AG09319 (cell line): ENCODE measurements at places on chromosomes 5 and 9.

- no peak for DNase-seq
These were observed 36.8 kb upstream of the CDH6 start for GRCh38 chr5:31156631-31157160.

GRCh38 chr5:43712081-43712480, 109.1 kb downstream of the NNT start:
- no peak for DNase-seq

DNA sequence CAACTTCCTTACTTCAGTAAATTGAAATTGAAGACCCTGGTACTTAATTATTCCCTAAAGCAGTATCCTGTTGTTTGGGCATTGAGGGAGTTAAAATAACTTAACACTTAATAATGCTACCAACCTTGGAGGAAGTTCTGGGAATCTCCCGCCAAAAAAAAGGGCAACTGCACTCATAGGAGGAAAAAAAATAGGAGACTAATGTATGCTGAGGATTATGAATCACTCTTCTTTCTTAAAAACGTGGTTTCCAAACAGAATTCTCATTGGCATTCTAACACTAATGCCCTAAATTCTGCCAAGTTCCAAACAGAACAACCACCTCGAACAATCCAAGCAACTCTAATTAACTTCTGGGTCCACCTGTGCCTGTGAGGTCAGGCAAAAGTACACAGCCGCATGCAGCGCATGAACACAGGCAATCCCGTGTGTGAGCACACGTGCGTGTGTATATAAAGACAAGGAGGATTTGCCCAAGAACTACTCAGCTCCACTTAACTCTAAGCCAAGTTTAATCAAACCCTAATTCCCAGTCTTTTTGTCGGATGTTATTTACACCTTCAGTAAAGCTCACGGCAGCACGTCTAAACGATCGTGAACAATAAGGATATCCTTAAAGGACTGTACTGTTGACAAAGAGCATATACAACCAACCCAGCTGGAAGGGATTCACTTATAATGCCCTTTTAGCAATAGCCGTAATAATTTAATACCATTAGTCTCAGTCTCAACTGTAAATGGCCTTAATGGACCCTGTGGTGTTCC, 78.4 kb downstream of the EBF1 start:
- no peak for DNase-seq

DNA sequence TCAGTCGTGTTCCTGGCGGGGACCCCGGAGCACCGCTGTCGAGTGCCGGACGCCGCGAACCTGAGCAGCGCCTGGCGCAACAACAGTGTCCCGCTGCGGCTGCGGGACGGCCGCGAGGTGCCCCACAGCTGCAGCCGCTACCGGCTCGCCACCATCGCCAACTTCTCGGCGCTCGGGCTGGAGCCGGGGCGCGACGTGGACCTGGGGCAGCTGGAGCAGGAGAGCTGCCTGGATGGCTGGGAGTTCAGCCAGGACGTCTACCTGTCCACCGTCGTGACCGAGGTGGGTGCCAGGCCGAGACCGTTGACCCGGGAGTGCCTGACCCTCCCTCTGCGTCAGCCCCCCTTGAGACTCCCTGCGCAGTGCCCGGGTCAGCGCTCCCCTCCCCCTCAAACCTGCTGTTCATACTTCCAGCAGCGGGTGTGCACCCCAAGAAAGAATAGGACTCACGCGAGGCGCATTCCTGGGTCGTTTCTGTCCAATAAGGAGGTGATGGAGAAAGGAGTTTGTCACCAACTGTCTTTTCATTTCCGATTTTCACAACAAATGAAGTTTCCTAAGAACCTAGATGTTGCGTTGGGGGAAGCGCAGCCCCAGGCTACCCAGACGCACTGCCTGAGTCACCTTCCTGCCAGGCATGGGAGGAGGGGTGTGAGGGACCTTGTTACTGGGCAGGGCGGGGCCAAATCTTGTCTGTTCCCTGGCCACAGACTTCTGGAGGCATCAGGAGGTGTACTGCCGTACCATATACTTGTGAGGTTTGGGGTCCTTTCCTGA, 722 bp downstream of the SLC22A4 start:
- DNase-seq = peak; percentile 38

DNA sequence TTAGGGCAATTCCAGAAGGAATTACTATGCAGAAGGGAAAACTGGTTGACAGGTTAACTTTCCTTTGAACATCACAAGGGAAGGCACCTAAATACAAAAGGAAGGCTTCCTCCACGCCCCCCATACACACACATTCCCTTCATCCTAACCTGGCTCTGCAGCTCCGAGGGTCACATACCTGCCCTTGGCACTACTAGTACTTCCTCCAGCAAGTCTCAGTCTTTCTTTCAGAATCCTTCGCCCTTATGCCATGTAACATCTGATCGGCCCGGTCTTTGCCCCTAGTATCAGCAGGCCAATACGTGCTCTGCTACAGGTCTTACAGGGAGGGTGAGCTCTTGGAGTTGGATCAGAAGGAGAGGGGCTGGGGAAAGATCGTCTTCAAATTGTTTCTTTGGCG, 1.6 kb upstream of the MARCHF6 start:
- DNase-seq = no peak

DNA sequence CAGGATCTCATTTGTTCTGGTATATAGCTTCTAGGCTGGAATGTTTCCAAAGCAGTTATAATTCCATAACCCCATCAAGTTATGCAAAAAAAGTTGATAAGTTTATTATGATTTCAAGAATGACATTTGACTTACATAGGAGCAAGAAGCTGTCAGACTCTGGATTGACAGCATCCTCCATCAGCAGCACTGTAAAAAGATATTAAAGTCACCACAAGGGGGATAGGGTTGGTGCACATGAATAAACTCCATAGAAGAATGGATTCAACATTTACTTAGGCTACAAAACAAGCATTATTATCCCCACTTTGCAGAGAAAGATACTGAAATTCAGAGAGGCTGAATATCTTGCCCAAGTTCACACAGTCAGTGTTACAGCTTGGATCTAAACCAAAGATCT, 208.9 kb upstream of the SLC30A5 start:
- DNase-seq = no peak

DNA sequence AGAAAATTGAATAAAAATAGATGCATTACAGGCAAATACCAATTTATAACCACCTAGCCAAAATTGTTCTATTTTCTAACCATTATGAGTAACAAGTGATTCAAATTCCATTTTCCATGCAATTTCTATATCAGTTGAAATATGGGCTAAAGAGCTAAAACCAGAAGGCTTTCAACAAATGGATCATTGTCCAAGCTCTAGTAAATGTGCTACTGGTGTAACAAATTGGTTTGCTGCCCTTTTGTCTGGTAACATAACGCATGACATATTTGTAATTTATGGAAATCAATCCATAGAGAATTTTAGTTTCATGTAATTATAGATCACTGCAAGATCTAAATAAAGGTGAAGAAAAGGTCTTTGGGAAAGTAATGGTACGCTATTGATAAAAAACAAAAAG, 708.0 kb upstream of the GRAMD2B start:
- no peak for DNase-seq

GRCh38 chr9:135612437-135612836, 26.9 kb downstream of the GLT6D1 start:
- DNase-seq = no peak

GRCh38 chr5:149995385-149996204, 4.9 kb downstream of the TIGD6 start:
- no peak for DNase-seq

GRCh38 chr9:108235609-108236008, 620.2 kb downstream of the ACTL7B start:
- DNase-seq = no peak

GRCh38 chr5:55575815-55576583, 41.2 kb upstream of the PLPP1 start:
- DNase-seq = no peak

- no peak for DNase-seq
These were observed 15.8 kb downstream of the C1QTNF2 start for GRCh38 chr5:160354666-160355065.

DNA sequence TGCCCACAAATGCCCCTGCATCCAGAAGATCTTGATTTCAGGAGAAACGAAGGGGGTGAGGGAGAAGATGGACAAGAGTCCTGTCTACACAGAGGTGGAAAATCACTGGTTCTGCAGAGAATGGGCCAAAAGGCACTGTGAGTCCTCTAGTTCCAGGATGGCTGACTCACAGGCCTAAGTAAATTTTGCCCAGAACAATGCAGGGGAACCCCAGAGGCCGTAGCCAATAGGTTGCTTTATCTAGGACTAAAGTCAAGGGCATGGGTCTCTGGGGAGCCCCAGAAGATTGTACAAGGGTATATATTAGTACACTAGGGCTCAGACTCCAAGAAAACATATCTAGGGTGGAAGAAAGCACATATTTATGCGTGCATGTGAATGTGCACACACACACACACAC, 98.0 kb downstream of the SLIT3 start:
- no peak for DNase-seq

DNA sequence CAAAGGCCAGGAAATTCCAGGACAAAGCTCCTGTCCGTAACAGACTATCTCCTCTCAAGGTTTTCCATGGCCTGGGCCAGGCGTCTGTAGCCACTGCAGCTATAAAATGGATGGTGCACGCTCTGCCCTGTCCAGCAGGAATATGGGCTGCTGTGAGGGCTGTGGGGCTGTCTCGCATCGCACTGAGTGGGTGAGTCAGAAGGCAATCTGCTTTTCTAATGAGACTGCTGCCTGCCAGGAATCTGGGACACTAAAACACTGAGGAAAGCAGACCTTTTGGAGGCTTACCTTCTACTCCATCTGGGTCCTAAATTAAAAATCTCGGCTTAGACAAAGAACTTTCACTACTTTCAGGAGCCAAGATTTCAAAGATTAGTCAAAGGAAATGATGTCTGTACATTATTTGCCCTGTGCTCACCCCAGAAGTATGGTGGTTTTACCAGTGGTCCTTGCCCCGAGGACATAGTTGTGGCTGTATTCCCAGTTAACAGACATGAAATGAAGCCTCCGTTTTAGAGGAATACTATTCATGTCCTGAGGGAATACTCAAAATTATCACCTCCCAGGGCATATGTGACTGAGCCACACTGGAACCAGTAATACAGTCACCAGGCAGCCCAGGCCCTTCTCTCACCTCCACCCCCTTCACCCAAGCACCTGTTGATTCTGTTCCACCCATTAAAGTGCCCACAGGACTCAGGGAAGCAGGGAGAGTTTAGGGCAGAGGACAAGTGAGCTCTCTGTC, 56.4 kb downstream of the PFDN1 start:
- no peak for DNase-seq

- no peak for DNase-seq
These were observed 28.7 kb upstream of the ABL1 start for GRCh38 chr9:130806327-130806716.

DNA sequence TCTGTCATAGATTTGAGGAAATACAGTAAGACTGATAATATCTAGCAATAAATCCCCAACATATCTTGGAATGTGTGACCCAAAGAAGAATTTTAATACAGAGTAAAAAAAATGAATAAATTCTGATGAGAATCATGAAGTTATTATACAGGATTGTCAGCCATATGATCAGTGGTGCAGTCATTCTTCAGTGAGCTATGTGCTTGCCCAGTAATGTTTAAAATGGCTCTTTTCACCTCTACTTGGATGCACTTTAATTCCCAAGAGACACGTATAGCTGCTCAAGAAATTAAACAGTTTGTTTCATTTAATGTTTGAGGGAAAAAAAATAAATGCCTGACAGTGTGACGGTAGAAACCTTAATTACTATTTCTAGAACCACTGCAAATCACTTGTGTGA, 215.3 kb upstream of the FAM174A start:
- no peak for DNase-seq

DNA sequence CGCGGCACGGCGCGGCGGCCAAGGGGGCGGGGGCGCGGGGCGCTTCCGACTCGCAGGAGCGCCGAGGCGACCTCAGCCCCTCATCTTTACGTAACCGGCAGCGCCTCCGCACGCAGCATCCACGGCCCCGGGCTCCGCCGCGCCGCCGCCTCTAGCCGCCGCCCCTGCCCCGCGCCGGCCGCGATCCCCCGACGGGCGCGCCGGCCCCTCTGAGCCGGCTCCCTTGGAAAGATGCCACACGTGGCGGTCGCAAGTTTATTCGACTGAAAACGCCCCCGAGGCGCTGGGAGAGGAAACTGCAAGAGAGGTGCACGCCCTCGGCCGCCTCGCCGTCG, 1.0 kb downstream of the KLF9 start:
- DNase-seq = no peak

DNA sequence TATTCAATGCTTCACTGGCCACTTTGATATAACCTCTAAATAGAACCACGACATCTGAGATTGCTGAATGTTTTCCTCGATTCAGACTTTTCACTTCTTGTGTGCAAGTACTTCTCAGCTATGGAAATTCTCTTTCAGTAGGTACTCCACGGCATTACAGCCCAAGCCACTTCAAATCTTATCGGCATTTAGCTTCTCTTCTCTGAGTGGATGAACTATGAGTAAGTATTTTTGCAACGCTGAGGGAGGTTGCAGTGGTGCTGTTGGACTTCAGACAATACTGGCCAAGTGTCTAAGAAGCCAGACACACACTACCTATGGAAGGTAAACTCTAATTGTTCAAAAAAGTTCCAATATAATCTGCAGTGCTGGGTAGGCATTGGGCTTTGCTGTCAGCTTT, 60.1 kb downstream of the FBN2 start:
- DNase-seq = no peak

- no peak for DNase-seq
These were observed 350.8 kb downstream of the NFIB start for GRCh38 chr9:13963005-13963653.

GRCh38 chr5:179874136-179874535, 15.5 kb upstream of the MRNIP start:
- no peak for DNase-seq

DNA sequence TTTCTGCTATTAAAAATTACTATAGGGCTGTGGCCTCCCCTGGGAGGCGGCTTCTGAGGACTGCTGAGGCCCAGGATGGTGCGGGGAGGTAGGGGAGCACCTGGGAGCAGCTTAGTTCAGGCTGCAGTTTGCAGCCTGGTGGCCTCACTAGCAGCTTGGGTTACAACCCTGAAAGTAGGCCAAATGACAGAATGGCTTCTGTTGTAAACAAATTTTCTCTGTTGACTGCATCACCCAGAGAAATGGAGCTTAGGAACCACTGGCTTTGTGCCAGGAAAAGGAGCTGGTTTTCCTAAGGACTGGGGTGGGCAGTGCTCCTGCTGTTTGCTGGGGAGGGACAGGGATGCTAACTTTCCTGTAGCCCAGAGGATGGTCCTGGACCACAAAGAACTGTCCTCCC, 130.3 kb downstream of the ENTREP1 start:
- no peak for DNase-seq

- DNase-seq = no peak
These were observed 63.6 kb upstream of the MAP3K1 start for GRCh38 chr5:56751572-56752313.

GRCh38 chr5:55371145-55371544, 63.4 kb downstream of the MTREX start:
- no peak for DNase-seq

GRCh38 chr9:38026021-38026809, 42.8 kb downstream of the SHB start:
- DNase-seq = no peak
